Activated naive CD4-positive, alpha-beta T cell (primary cell): ENCODE measurements at places on chromosomes 1 and 21.

GRCh38 chr1:15331180-15331579 is 78.5 kb upstream of the EFHD2 start:
- DNase-seq = no peak

- DNase-seq = no peak
These were observed 98.2 kb upstream of the VAMP3 start for GRCh38 chr1:7672864-7673263.

DNA sequence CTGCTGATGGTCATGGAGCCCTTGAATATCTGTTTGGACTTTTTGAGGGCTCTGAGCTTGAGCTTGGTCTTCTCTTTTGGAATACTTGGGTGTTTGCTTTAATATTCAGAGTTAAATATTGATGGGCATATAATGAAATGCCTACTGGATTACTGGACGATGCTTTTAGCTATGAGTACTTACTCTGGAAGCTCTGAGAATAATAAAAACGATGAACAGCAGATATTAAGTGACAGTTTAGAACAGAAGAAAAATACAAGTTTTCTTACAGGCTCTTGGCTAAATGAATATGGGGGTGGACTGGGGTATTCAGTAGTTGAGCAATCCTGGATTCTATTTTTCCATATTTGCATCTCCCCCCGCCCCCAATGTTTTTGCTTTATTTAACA is 20.7 kb downstream of the GALNT2 start:
- DNase-seq = no peak

DNA sequence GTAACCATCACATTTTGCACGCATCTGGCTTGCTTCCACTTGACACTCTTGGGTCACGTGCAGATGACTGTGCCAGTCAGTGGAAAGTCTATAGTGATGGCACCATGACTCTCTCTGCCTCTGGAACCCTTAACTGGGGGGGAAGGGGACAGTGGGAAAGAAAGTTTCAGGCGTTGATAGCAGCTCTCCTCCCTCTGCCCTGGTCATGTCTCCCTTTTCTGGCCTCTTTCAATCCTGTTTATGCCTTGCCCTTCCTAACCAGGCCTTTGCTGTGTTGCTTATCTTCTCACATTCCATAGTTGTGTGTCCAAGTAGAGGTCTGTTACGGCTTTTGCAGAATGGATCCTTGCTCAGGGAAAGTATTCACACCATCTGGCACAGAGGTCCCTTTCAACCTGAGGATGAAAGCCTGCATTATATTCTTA is 93.5 kb downstream of the NRDC start:
- DNase-seq = no peak

DNA sequence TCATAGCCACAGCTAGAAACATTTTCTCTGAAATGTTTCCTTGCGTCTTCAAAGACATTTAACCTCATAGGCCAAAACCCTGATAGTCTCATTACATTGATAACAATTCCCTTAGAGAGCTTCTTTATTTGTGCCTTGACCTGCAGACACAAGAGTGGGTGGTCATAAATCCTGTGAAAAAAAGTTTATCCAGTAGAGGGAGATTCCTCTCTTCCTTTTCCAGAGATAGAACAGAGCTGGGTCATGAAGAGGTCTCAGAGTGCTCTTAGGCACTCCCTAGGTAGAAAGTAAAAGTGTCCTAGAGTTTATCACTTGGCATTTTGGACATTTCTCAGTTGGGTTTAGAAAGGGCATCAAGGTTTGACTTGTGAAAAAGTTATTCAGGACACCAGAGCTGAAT is 426.1 kb downstream of the NUF2 start:
- DNase-seq = no peak
